ENCODE measurements at places on chromosomes 1 and 21.

DNA sequence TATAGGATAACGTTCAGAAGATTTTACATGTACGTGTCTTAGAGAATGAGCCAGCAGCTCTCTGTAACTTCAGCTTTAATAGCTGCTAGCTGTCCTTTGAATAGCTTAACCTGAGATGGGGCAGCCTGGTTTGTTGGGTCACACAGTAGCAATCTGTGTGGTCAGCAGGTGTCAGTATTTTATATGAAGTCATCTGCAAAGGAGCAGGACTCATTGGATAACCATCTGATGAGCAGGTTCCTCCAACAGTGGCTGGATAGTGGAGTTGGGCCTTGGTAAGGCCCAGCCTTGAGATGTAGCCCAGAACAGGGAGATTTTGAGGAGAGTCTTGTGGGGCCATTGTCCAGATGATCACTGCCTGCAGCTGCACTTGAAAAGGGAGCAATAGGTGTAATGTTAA is 6.4 kb downstream of the GSTM5 start:
- DNase-seq, result no peak

GRCh38 chr21:16534408-16535101 is 804.8 kb downstream of the USP25 start:
- DNase-seq, result no peak

- DNase-seq, result no peak
Observed at GRCh38 chr1:203410182-203410900, 59.4 kb upstream of the FMOD start.

- DNase-seq, result no peak
Observed at GRCh38 chr1:194024659-194025058, 838.2 kb upstream of the B3GALT2 start.

GRCh38 chr1:201970334-201971159 is 11.9 kb upstream of the RNPEP start:
- DNase-seq, result no peak

DNA sequence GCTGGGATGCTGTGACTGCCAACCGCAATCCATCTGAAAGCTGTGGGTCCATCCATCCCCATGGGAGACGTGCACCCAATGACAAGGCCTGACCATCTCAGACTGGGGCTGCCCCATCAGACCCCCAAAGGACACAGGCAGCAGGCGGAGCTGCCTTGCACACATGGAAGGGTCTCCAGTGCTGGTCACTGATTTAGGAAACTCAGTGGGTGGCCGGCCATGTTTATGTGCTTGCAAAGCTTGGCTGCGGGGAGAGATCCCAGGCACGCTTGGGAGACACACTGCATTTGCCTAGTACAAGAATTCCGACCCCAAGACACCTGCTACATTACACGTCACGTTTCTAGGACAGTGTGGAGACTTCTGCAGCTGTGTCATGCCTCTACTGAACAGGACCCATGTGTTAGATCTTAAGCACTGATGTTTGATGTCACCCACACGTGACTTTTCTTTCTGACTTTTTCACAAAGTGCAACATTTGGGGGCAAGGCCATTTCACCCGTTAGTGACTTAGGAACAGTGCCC is 181.4 kb downstream of the CLIC6 start:
- DNase-seq, result no peak
